ENCODE measurements at places on chromosomes 16 and 17. TPM values are rescaled to one million over a fixed set of nuclear protein-coding genes. Genes with fewer than 3 reads are reported as not detected.

The SLC4A1 gene
- total RNA-seq: not detected

The TMEM114 gene
- total RNA-seq: not detected

The HEATR9 gene
- total RNA-seq: not detected

The NXN gene
- 72.2 TPM for total RNA-seq

The RNU2-1 gene
- not detected for total RNA-seq
